NCI-H1436 treated with DMSO at 0.1 percent for 48 hours (cell line): ENCODE measurements at places on chromosomes 1 and 21.

- DNase-seq = no peak
These were observed 39.5 kb upstream of the MCOLN3 start for GRCh38 chr1:85087659-85088407.

DNA sequence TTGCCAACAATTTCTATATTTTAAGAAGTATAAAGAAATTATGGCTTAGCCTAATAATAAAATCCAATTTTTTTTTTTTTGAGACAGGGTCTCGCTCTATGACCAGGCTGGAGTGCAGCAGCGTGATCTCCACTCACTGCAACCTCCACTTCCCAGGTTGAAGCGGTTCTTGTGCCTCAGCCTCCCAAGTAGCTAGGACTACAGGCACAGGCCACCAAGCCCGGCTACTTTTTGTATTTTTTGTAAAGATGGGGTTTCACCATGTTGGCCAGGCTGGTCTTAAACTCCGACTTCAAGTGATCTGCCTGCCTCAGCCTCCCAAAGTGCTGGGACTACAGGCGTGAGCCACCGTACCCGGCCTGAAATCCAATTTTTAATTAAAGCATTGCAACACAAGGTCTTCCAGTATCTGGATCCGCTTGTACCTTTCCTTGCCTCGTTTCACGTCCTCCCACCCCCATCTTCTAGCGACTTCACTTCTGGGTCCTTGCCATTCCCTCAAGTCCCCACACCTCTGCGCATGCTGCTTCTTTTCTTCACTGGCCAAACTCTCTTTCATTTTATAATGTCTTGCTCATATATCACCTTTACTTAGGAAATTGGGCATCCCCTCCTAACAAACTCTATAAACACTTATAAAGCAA is 2.3 kb downstream of the FUBP1 start:
- DNase-seq = no peak

- no peak for DNase-seq
These were observed 22.2 kb downstream of the FOXD2 start for GRCh38 chr1:47460040-47460439.

DNA sequence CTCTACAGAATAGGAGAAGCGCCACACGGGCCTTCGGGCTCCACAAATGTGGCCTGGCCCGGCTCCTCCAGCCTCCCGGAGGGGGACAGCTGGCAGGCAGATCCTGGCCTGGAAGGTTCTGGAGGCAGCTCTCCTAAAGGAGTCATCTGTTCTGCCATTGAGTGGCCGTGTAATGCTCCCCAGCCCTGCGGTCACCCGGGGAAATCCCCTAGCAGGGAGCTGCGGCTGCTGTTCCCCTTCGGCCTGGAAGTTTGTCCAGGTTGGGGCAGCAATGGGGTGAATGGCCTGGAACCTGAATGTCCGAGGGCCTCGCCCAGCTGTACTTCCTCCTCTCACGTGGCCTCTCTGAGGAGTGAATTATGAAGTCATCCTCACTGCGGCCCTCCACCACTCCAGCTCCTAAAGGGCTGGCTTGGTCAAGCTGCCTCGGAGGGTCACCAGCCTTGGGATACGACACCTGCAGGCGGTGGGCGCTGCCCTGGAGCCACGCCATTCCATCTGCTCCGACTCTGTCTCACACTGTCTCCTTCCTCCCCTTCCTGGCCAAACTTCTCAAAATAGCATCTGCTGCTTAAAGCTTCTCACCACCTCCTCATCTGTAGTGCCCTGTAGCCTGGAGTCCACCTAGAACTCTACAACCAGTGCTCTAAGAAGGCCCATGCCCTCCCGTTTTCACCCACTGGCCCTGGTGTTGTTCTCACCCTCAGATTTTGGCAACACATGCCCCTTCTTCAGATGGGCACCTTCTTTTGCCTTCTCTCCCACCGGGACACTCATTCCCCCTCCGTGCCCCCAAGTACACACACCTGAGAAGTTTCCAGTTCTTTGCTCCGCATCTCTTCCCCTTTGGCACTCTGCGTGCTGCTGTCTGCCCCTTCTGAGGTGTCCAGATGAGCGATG is 54.4 kb upstream of the TMPRSS2 start:
- DNase-seq = no peak
